Fibroblast of skin of right quadriceps (primary cell): ENCODE measurements at places on chromosomes 11 and 22.

GRCh38 chr11:14537134-14537599 is 17.0 kb upstream of the PSMA1 start:
- DNase-seq: peak; percentile 11

DNA sequence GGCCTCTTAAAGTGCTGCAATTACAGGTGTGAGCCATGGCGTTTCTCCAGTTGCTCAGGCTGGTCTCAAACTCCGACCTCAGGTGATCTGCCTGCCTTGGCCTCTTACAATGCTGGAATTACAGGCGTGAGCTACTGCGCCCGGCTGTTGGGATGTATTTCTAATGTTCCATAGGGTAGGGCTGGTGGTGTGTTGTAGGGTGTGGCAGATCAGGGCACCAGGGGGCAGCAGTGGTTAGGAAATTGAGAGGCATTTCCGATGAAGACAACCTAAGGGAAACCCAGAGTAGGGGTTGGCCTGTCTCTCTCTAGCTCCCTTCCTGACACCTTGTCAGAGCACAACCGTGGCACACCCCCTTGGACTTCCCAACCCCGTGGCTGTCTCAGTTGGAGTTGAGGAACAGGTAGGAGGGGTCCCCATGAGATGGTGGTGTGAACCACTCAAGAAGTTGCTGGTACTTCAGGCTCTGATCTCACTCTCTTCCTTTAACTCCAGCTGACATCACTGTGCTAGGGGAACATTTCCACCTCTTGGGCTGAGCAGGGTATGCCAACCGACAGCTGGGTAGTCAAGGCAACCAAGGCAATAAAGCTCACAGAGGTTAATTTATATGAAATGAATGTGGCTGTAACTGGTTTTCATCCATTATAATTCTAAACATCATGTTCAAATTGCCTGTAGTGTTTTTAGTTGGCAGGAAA is 33.0 kb downstream of the YWHAH start:
- DNase-seq: peak; percentile 58

DNA sequence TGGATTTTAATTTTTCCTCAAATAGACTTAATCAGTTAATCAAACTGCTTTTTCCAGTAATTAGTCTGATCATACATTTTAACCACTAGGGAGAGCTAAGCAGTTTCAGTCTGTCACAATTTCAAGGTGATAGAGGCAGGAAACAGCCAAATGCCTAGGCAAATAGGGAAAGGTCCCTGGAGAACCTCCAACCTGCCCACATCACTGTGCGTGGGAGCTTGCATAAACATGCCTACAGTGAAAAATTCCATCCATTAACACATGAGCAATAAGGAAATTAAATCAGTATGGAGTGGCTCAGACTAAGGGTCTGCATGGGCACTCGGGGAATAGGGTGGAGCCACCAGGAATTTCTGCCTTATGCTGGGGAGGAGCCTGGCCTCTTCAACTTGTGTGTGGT is 74.6 kb downstream of the AASDHPPT start:
- peak; percentile 66 for DNase-seq

- DNase-seq: peak; percentile 21
These were observed 147.3 kb downstream of the FEZ1 start for GRCh38 chr11:125348674-125349309.

DNA sequence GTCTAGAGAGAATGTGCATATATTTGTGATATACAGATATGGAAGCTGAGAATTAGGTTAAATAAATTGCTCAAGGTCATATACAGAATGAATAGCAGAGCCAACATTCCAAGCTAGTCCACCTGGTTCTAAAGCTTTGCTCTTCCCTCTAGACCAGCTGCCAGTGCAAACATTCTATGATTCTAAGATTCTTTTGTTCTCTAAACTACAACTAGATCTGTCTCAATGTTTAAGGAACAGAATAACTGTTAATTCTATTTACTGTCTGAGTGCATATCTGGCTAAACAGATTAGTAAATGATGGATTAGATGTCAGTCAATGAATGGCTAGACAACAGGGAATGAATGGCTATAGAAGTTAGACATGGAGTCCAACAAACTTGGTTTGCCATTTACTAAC is 19.6 kb downstream of the KCNE3 start:
- DNase-seq: no peak

GRCh38 chr22:37337204-37337943 is 55.1 kb downstream of the CYTH4 start:
- no peak for DNase-seq

DNA sequence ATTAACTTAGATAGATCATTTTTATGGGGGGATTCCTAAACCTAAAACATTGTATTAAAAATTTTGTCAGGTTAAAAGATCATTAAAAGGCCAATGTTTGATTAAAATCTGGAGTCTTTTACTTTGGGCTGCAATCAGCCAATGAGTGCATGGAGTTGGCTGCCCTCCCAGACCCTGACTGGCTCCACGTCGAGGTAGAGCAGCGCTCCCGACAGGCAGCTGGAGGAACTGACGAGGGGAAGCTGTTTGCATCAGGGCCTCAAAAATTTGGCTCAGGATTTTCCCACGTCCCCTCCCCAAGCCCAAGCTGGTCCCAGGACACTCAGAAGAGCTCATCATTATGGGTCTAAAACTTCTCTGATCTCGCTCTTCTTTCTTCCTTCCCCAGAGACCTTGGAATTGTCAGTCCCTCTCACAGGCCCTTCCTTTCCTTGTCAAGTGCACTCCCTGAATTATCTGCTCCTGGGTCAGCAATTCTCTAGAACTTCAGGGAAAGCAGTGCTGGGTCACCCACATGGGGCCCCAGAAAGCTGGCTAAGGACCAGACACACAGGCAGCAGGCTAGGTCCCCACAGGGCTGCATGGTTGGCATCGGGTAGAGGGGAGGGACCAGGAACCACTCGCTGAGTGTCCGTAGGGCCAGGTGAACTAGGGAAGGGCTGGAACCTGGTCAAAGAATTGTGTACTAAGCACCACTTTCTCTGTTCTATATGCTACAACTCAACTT is 119.6 kb upstream of the IGLL5 start:
- no peak for DNase-seq

DNA sequence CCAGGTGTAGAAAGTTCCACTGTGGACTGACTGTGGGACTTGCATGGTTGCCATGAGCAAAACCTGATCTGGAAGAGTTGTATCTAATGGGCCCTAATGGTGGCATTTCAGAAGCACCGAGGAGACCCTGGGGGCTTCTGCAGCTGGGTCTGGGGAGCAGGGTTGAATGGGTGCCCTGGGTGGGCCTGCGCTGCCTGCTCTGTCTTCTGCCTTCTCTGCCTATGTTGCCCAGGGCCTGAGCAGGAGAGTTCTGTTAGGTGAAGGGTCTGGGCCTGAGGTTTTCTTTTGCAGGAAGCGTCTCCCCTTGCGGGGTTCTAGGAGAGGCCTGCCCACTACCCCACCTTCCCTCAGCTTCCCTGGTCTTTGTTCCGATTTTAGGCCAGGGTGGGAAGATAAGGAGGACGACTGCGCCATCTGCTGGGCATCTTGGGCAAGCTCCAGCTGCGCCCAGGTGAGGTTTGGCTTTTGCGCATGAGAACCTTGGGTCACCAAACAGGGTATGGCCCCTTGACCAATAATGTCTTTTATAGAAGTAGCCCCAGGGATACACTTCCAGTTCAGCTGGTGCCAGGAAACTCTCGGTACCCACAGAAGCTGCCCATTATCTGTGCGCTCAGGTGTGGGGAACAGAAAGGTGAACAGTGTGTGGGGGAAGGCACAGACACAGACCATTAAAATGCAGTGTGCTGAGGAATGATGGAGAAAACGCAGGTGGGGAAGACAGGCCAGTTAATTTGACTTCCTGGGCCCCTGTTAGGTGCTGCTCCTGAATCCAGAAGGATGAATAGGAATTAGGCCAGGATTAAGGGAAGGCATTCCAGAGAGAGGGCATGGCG is 23.2 kb downstream of the COMMD9 start:
- DNase-seq: peak; percentile 44

DNA sequence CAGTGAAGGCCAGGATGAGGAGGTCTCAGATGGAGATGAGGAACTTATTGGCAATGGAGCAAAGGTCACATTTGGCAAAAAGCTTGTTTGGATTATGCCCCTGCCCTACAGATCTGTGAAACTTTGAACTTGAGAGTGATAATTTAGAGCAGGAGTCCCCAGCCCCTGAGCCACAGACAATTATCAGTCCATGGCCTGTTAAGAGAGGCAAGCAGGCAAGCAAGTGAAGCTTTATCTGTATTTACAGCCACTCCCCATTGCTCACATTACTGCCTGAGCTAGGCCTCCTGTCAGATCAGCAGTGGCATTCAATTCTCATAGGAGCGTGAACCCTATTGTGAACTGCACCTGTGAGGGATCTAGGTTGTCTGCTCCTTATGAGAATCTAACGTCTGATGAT is 1076.9 kb upstream of the TENM4 start:
- DNase-seq: no peak

GRCh38 chr11:35304386-35304775 is 115.0 kb downstream of the SLC1A2 start:
- DNase-seq: peak; percentile 56
